Myocyte (in vitro differentiated cells): ENCODE measurements at places on chromosomes 6 and 20. TPM values are rescaled to one million over a fixed set of nuclear protein-coding genes. Genes with fewer than 3 reads are reported as not detected.

DNA sequence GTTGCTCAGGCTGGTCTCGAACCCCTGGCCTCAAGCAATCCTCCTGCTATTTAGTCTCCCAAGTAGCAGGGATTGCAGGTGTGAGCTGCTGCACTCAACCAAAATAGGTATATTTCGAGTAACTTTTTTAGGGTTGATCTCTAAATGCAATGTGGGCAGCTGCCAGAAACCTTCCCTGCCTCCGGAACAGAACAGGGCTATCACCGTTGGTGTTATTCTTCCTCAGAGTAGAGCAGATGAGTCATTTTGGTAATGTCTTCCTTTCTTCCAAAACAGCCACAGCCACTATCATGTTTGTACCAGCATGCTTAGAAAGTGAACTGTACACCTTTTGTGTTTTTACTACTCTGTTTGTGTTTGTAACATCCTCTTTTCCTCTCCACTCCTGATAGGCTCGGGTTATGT is 44.1 kb downstream of the SNX9 start:
- peak; percentile 18 for DNase-seq

- no peak for DNase-seq
These were observed 1.7 kb downstream of the ADRM1 start for GRCh38 chr20:62304331-62305148.

- DNase-seq = no peak
These were observed 317.1 kb downstream of the BMP7 start for GRCh38 chr20:56949318-56949717.

Gene CDSN
- 0.16 TPM in 1 of 2 replicates, not detected in the other for total RNA-seq

DNA sequence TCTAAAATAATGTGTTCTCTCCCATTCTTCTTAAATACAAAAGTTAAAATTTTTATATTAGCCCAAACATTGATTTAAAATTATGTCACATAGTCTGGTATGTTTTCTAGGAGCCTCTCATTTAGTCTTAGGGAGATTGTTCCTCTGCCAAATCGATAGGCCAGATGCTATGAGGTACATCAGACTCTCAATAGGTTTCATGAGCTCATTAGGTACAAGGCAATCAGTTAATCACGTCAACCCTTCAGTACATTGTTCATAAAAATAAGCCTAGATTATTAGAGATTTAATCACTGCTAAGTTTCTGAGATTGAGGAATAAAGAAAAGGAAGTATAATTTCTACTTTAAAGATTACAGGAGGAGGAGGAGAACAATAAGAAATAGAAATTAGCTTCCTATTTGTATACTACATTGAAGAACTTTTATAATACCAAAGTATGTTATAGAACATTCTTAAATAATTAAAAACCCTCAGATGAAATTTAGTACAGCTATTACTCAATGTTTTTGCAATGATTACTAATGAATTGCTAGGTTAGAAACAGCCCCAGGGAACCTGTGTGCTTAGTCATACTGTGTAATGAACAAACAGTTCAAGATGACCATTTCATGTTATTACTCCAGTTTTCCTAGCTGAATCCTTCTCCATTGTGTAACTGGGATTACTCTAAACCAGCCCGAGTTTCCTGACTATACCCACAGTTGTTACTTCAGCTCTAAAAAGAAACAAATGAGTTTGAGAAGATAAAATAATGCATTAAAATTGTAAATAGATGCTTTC is 117.0 kb downstream of the BMP5 start:
- peak; percentile 10 for DNase-seq

DNA sequence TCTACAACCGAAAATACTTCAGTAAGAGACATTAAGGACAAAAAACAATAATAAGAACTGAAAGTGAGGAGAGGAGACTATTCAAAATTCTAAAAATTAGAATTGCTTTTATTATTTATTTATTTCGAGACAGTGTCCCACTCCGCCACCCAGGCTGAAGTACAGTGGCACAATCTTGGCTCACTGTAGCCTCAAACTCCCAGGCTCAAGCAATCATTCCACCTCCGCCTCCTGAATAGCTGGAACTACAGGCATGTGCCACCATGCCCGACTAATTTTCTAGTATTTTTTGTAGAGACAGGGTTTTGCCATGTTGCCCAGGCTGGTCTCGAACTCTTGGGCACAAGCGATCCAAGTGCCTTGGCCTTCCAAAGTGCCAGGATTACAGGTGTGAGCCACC is 123.1 kb downstream of the RNGTT start:
- no peak for DNase-seq

DNA sequence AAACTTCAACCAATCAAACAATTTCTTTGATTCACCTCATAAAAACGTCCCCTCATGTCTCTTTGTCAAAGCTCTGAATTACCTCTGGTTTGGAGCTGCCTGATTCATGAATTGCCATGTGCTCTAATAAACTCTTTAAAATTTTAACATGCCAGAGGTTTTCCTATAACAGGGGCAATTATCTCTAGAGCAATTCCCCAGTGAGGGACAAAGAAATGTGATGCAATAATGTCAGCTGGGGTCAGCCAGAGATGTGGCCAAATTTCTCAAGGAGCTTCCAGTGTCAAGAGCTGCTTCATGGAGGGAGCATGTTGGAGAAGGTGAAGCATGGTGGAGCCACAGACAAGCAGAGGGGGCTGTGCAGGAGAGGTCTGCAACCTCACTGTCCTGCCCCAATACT is 38.7 kb upstream of the RFPL4B start:
- no peak for DNase-seq

GRCh38 chr6:135331002-135331401 is 149.9 kb downstream of the MYB start:
- DNase-seq = peak; percentile 16

DNA sequence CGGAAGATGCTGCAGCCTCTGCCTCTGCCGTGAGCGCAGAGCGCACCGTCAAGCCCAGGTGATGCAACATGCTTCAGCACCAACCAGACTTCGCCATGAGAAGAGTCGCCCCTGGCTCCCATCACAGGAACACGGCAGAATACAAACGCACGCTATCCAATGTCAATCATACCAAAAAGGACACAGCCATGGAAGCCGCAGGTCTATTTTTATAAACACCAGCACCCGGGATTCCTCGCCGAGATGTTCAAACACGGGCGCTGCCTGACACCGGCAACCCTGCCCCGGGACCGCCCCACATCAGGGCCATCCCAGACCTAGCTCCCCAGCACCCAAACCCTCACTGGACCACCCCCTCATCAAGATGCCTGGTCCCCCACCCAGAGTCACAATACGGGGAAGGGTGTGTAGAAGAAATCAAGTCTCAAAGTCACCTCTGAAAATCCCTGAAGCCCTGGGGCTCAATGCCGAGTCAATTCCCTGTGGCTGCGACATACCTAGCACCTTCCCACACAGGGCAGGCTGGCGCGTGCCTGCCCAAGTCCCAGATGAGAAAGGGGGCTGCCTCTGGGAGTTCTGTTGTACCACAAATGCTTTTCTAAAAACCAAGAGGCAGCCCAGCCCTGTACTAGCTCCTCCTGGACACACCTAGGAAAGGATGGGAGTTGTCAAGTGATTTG is 17.9 kb downstream of the TAF4 start:
- DNase-seq = no peak

GRCh38 chr20:23118144-23118543 is 32.0 kb upstream of the CD93 start:
- DNase-seq = no peak

DNA sequence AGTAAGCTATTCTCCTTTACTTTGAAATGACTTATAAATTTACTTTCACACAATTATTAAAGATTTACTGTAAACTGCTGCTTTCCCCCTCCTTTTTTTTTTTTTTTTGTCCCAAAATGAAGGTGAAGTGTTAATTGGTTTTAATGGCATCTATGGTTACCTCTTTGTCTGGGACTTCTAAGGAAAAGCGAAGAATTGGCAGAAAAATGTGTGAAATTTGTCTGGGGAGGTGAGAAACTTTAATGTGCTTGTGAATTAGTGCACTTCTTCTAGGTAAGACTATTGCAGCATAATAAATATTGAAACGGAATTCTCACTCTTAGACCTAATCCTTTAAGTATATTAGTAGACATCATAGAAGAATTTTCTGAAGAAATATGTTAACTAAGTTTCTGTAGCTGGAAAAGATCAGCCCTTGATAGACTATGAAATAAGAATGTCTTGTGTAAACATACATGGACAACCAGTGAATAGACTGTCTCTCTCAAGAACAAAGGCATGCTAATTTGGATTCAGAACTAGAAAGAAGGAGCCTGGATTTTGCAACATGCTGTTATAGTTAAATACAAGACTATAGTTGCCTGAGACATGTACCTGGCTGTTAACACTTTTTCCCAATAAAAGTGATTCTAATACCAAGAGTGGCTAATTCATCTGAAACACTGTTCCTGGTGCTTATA is 23.9 kb downstream of the FLRT3 start:
- no peak for DNase-seq

GRCh38 chr6:89763550-89763949 is 56.0 kb downstream of the MDN1 start:
- no peak for DNase-seq

GRCh38 chr6:167956983-167957492 is 40.4 kb upstream of the KIF25 start:
- DNase-seq = peak; percentile 17

DNA sequence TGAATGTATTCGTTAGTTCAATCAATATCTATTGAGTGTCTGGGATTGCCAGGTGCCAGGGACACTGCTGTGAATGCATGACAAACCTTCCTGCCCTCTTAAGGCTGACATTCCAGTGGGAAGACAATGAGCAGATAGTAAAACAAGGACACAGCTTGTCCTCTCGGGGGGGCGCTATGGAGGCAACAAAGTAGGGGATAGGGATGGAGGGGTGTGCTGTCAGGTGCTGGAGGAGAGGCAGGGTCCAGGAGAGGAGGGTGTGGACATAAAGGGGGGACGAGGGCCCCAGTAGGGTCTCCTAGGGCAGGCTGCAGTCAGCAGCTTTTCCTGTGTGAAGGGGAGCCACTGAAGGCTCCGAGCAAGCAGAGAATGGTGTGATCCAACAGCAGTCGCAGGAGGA is 198.2 kb upstream of the PDE10A start:
- DNase-seq = no peak

Gene ZNF165
- total RNA-seq = 0.78 TPM in 1 of 2 replicates, not detected in the other

GRCh38 chr6:72080260-72080941 is 194.1 kb downstream of the RIMS1 start:
- DNase-seq = peak; percentile 12

DNA sequence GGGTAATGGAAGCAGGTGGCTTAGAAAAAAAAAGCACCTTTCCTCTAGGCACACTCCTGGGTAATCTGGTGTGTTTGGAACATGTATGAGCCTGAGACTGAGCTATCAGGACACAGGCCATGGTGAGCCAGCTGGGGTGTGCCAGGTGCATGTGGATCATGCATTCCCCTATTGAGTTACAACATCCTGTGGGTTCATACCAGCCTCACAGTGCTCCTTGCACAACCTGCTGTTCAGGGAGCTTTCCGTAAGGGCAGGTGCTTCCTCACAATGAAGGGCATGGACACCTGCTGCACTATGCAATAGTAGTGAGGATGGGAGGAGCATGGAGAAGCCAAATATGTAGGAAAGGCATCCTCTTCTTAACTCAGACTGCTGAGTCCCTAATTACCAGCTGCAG is 197.2 kb upstream of the SUPT3H start:
- peak; percentile 57 for DNase-seq

DNA sequence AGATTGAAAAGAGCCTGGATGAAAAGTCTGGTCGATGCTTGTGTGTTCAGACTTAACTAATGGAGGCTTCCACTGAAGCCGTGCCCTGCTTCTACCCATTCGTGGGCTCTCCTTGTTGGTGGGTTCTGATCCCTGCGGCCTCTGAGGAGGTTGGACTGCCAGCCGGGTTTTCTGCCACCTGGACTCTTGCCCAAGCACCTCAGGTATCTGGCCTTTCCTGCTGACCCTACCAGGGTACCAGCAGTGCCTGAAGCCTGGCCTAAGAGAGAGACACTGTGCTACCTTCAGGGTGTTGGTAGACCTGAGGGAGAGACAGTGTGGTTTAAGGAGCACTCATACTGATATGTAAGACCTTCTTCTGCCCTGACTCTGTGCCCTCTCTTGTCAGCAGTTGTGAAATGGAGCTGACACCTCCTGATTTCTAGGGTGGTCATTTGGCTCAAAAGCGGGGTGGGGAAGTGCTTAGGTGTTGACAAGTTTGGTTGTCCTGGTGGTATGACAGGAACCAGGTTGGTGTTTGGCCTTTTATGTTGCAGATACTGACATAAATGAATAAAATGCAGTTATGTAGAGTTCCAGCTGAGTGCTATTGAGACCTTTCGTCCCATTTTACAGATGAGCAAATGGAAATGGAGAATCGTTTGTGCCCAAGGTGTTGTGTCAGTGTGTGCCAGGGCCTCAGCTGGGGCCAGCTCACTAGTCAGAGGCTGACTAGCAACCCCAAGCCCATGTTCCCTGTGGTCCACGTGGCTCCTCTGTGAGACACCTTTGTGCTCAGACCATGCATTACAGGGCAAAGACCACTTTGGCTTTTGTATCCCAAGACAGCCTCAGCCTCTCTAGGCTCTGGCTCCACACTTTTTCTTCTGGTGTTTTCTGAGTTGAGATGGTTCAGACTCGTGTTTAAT is 3.1 kb downstream of the PLCG1 start:
- no peak for DNase-seq

GRCh38 chr6:31173406-31173805 is 2.9 kb upstream of the POU5F1 start:
- no peak for DNase-seq

GRCh38 chr6:7041511-7042026 is 66.2 kb upstream of the RREB1 start:
- DNase-seq = no peak

DNA sequence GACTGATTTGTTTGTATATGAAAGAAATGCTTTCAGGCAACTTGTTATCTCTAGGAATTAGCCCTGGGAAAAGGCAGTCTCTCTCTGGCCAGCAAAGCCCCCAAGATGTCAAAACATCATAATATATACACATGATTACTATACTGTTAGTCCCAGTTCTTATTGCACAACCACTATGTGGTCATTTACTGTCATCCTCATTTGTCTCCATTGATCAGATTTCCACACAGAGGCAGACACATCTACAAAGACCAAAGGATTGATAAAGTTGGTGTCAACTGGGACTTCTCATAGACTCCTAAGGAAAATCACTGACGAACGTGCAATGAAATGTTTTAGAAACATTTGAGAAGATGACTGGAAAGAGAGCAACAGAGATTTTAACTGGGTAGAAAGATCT is 71.9 kb upstream of the POPDC3 start:
- DNase-seq = no peak

- DNase-seq = no peak
These were observed 44.3 kb downstream of the TENT5A start for GRCh38 chr6:81708113-81708699.
